ENCODE measurements at places on chromosomes 7 and 10.

DNA sequence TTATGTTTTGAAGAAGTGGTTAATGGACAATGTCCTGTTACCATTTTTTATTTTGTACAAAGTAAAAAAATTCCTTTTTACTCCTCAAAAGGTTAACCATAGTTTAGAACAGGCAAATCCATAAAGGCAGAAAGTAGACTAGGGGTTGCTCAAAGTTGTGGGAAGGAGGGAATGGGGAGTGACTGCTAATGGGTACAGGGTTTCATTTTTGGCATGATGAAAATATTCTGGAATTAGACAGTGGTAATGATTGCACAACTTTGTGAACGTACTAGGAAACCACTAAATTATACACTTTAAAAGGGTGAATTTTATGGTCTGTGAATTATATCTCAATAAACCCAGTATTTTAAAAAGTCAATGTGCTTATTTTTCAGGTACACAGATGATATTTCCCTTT lies 35.4 kb upstream of the CDK14 start:
- DNase-seq: no peak

DNA sequence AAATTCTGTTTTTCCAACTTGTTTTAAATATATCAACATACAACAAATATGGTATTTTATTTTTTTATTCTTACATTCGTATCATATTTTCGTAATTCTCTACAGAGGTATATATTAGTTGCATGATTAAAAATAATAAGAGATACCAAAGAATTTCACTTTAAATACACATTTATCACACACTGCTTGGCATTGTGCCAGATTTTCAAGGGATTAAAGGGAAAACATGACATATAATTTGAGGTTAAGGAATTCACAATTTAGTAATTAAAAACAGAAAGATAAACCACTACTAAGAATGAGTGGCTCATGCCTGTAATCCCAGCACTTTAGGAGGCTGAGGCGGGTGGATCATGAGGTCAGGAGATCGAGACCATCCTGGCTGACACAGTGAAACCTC lies 484.7 kb upstream of the SORCS1 start:
- no peak for DNase-seq

GRCh38 chr7:20697351-20697750 lies 81.9 kb downstream of the ABCB5 start:
- no peak for DNase-seq

GRCh38 chr10:76336213-76336963 lies 905.0 kb downstream of the LRMDA start:
- no peak for DNase-seq

GRCh38 chr10:80567292-80567691 lies 29.6 kb downstream of the SH2D4B start:
- no peak for DNase-seq

- DNase-seq: no peak
These were observed 222.8 kb downstream of the THSD7A start for GRCh38 chr7:11609096-11609670.

- DNase-seq: no peak
These were observed 201.0 kb downstream of the ZNF716 start for GRCh38 chr7:57651006-57651405.

DNA sequence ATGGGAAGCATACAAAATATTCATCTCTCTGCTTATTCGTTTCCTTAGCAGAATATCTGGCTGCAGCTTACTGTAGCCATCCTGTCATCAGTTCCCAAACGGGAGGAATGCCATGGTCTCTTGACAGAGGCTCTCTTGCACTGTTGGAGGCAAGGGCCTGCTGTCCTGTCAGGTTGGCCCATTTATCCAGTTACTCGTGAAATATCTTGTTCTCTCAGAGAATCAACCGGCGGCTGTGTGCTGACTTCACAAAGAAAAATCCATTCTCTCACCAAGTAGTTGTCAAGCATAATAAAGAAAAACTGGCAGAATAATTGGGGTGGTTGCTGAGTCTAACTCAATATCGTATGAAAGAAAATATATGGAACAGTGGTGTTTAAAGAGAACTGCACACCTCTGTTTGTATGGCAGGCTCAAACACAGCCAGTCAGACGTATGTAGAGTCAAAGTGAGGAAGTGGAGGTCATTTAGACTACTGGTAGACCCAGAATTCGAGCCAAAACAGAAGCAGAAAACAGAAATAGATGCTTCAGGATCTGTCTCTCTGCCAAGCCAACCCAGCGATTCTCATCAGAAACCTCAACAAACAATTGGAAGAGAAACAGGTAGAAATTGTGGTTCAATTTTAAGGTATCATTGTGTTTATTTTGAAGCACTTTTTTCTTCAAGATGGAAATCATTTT lies 349.2 kb upstream of the PRKCQ start:
- DNase-seq: no peak

GRCh38 chr7:11750191-11750590 lies 81.8 kb downstream of the THSD7A start:
- no peak for DNase-seq

GRCh38 chr7:156140447-156140846 lies 328.2 kb upstream of the SHH start:
- no peak for DNase-seq

DNA sequence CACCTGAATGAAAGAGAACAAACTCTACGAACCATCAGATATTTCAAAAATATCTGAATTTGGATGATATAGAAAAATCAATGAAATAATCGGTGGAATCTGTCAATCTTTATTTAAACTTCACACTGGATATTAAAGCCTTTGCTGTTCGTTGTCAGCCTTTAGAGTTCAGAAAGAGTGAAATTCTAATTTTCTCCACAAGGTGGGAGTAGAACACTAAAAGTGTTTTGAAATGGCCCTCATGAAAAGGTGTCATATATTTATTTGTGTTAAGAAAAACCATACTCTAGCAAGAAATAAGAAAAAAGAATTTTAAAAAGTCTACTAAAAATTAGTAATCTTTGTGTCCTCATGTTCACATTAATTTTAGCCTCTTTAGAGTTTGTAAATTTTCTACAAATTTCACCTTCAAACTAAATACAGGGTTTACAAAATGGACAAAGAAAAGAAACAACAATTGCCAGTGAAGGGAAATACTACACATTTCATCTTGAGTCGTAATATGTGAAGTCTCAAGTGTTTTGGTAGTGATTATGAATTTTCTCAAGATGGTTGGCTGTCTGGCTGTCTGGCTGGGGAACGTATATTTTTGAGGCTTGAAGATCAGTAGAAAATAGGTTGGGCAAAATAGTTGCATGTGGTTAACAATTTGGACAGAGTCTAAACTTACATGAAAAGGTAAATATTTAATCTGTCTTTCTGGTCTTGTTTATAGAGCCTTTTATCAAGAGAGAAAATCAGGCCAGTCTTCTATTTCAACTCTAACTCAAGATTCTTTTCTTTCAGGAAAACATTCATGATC lies 43.7 kb downstream of the DNAJB9 start:
- no peak for DNase-seq

DNA sequence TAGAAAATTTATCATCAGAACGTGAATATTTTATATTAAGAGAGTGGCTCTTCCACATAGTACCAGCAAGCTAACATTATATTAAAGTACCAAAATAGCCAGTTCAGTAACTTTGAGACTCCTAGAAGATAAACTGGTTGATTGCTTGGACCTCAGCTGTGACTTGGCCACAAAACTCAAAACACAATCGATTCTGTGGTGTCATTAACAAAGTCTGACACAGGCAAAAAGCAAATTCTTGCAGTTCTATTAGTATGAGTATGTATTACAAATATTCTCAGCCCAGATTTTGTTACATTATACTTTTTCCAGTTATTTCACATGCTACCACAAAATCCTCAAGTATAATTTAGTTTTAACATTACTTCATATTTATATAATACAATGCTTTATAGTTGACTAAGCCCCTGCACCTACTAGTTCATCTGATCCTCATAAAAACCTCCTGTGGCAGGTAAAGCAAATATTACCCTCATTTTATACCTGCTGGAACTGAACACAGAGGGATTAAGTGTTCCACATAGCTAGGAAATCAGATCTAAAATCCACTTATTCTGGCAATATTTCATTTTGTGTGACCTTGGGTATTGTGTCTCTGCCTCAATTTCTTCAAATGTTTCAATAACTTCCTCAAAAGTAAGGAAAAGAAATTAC lies 279.9 kb upstream of the MKLN1 start:
- DNase-seq: no peak

- DNase-seq: no peak
These were observed 25.9 kb downstream of the HELLS start for GRCh38 chr10:94571528-94571927.

- DNase-seq: no peak
These were observed 138.3 kb upstream of the PALS2 start for GRCh38 chr7:24434972-24435371.

DNA sequence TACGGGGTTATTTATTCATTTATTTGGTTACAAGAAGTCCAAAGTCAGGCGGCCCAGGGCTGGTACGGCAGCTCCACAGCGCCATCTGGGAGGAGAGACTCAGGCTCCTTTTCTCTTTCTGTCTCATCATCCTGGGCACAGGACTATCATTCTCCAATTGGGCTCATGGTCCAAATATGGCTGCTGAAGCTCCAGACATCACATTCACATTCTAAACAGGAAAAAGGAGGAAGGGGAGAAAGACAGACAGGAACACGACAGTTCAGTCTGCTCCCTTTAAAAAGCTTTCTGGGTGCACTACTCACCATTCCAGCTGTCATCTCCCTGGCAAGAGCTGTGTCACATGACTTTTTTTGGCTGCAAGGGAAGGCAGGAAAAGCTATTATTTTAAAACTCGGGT lies 74.4 kb upstream of the PDZD8 start:
- no peak for DNase-seq

GRCh38 chr7:13991791-13992595 lies 2.5 kb upstream of the ETV1 start:
- DNase-seq: no peak

DNA sequence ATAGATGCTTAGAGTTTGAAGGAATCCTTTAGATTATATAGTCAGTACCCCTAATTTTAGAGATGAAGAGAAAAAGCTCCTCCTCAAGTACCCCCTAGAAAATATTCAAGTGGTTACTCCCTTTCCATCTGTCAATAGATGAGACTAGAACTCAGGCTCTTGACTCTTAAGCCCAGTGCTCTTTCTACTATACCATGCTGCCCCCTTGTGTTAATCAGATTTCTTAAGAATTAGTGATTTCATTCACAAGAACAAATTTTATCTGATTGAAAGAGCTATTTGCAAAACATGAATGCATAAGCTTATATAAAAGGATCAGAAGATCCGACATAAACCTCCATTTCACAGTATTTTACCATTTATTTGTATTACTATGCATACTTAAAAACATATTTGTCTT lies 179.3 kb downstream of the TFEC start:
- DNase-seq: no peak

DNA sequence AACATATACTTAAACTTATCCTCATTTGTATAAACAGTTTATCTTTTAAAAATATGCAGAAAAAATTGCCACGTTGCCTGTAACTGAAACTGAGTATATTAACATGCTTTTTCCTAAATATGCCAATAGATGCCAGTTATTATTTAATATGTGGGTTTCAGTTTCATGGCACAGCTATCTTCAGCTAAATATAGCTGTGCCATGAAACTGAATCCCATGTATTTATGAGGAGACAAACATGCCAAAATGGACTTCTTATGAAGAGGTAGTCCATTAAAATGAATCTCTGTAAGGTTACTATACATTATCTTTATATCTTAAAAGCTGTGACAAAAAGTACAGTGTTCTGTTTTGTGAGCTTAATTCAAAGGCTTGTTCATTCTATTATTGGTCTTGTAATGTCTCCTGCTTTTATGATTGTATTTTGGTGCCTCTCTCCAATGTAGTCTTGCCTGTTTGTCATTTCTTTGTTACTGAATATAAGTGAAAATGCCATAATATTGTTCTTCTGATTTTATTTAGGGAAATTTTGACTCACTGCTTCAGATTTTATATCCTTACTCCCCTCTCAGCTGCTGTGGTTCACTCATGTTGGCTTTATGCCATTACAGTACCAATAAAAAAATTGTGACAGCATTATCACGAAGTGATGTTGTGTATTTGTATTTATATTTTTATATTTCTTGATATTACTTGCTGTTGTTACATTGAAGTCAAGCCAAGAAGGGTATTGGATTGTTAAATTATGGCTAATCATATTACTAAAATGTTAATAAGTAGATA lies 34.3 kb upstream of the CACNA2D1 start:
- DNase-seq: no peak

DNA sequence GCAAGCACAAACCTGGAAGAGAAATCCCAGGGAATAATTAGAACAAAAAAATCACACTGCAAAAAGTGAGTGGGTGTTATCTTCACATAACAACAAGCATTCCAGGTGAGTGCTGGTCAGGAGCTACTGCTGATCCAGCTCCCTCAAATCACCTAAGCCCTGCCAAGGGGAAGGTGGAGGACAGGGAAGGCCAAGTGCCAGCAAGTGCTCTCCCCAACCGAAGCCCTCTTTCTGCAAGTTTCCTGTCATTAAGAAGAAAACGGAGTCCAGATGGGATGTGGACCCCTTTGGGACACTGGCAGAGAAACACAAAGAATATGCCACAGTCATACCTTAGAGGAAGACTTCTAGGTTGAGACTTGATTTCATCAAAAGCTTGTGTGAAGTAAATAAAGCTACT lies 933.0 kb upstream of the ZNF722 start:
- no peak for DNase-seq

DNA sequence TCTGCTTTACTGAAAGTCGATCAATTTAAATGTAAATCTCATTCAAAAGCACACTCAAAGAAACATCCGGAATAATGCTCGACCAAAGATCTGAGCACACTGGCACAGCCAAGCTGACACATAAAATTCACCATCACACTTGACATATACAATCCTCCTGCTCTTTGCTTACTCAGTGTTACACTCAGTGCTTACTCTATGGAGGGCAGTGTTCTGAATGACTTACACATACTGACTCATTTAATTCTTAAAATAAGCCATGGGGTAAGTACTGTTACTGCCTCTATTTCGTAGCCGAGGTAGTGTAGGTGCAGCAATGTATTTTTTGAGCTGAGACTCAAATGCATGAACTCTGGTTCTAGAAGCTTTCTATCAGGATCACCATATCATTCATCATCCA lies 421.5 kb upstream of the LRRN3 start:
- no peak for DNase-seq

- DNase-seq: no peak
These were observed 185.2 kb downstream of the HGF start for GRCh38 chr7:81584667-81585066.

DNA sequence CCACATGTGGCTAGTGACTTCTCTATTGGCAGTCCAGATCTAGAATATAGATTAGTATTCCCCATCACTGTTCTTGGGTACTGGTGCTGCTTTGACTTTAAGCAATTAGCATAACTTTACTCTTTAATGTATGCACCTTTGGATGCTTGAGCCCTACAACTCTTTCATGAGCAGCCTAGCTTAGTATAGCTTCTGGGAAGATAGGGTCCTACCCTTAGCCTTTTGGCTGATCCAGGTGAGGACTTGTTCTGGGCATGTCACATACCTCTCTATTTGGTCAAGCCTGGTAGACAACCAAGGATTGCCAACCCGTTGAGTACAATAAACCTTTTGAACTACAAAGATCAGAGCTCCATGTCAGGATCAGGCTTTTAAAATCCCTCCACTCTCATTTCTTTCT lies 17.7 kb downstream of the PCGF5 start:
- no peak for DNase-seq

- no peak for DNase-seq
These were observed 27.4 kb upstream of the EGR2 start for GRCh38 chr10:62843600-62843999.
